Activated CD8-positive, alpha-beta memory T cell treated with anti-CD3 and anti-CD28 coated beads, Interleukin-2, amount 50 U/mL, for 48 hours (primary cell): ENCODE measurements at places on chromosomes 5 and 9.

DNA sequence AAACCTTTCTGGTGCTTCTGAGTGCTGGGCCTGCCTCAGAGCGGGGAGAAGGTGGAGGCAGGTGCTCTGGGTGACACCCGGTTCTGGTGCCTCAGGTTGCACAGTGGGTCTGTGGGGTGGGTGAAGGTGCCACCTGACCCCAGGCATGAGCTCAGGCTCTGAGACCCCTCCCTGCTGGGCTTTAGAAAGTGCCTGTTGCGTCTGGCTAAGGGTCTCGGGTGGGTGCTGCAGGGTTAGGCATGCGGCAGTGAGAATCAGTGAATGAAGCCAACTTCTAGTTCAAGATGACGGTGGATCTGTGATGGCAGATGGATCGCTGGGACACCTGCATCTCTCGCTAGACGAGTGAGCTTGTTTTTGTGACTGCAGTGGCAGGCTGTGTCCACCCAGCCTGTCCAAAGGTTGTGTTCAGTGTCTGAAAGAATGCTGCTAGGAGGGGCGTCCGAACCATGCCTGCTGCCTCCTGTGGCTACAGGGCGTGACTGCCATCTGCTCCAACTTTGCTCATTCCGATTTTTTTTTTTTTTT is 5.0 kb downstream of the SQSTM1 start:
- DNase-seq: no peak

GRCh38 chr5:179763215-179763945 is 30.4 kb upstream of the LTC4S start:
- no peak for DNase-seq

- no peak for DNase-seq
Observed at GRCh38 chr5:61301341-61302199, 30.5 kb upstream of the ZSWIM6 start.

DNA sequence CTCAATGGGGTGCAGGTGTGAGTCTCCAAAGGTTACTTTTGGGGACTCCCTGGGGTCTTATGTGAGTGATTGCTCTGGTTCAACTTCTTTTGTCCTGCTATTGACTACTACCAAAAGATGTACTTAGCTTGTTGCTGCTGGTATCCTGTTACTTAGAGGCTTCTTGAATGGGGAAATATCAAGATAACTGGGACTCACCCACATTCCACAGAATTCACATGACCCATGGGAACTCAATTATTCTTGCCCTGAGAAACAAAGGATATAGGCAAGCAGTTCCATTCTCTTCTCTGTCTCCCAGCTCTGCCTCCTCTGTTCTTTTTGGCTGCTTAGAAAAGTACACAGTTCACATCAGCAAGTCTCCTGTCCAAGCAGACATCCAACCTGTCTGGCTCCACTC is 105.9 kb downstream of the UNC13B start:
- no peak for DNase-seq

GRCh38 chr5:160800375-160801275 is 51.4 kb downstream of the ATP10B start:
- no peak for DNase-seq

DNA sequence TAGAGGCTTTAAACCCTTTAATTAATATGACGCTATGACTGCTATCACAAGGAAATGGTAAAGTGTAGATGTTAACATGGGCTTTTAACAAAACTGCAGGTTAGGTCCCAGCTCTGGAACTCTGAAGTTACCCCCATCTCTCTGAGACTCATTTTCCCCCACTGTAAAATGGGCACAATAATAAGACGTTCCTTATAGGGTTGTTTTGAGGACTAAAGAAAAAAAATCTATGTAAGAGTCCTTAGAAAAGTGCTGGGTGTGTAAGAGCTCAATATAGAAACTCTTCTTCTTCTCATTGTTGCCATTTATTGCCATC is 45.8 kb upstream of the STK32A start:
- DNase-seq: no peak

- DNase-seq: no peak
Observed at GRCh38 chr5:158461240-158461854, 602.4 kb upstream of the CLINT1 start.

DNA sequence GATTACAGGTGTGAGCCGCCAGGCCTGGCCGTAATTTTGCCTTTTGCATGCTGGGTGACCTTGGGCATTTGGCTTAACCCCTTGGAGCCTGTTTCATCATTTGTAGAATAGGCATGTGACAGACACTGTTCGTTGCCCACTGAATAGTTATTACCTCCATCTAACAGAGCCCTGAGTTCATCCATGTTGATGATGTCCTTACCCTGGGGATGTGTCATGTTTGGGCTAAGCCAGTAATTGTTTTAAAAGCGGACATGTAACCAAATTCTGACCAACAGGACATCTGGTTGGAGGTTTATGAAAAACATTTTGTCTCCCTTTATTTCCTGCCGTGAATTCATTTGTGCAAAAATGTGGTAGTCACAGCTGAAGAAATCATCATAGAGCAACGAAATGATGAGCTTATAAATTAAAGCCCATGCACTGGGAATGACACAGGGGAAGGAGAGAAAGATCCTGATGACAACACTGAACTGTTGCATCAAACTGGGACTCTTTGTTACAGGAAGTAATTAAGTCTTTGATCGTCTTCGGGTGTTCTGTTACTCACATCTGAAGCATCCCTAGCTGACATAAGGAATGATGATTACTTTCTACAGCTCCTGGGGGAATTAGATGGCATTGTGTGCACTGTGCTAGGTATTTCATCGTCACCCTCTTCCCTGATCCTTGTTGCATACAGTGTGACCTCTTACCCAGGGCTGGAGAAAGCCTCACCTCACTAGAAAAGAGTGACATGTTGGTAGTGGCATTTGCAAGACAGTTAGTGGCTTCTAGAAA is 117.8 kb downstream of the FGF18 start:
- no peak for DNase-seq

DNA sequence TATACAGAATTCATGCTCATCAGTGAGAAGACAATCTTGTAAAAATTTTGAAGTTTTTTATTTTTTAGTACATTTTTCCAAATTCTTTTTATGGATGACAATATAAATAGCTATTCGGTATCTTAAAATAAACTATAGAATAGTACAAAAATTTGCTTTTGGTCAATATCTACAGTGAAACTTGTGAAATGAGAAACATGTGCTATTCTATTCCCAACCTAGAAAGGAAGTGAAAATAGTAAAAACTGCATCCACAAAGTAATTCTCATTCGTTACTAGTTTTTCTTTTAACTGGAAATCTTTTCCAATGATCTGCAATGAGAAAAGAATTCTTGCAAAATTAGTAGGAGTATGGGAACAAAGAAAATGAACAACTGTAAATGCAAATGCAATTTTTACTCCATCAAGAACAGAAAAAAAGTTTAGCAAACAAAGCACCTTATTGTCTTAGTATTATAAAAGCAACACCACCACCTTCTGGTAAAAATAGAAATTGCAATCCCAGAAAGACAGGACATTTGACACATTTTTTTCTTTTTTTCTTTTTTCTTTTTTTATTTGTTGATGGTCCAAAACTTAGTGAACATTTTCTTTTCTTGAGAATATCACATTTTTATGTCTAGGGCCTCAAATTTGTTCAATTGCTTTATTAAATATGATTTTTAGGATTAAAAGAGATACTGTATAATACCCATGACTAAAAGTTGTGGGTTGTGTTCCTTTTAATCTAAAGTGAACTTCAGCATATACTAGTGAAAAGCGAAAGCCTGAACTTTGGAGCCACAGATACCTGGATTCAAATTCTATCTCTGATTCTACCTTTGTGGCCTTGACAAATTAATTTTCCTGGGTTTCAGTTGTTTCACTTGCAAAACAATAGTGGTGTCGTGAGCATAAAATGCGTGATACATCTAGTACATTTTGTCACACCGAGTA is 72.3 kb downstream of the SLCO4C1 start:
- DNase-seq: no peak

- no peak for DNase-seq
Observed at GRCh38 chr5:78269088-78269703, 25.3 kb downstream of the AP3B1 start.

- no peak for DNase-seq
Observed at GRCh38 chr5:87949676-87950631, 318.7 kb downstream of the TMEM161B start.

DNA sequence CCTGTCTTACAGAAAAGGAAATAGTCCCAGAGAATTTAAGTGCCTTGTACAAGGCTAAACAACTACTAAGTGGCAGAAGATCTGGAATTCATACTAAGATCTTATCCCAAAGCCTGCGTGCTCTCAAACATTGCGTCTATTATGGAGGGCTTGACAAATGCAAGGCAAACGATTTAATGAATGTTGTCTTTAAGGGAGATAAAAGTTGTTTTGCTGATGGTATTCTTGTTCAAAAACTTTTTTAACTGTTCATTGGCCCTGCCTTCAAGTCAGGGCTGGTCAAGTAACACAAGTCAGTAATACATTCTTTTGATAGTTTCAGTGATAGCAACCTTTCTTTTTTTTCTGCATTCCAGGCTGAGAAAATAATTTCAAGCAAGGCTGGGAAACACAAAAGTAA is 1.7 kb upstream of the SLC38A9 start:
- DNase-seq: no peak

DNA sequence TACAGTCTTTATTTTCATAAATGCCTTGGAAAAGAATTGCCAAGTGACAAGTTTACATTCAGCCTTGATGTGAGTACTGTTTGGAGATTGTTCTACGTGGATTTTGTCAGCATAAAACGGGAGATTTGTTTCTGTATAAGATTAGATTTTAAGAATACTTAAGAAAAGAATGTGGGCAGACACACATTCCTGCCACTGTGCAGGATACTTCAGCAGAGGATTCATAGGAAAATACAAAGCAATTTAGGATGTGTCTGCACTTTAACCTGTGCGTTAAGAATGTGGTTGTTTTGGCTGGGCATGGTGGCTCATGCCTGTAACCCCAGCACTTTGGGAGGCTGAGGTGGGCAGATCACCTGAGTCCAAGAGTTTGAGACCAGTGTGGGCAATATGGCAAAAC is 37.2 kb downstream of the GPR107 start:
- no peak for DNase-seq

- no peak for DNase-seq
Observed at GRCh38 chr9:127912296-127912695, 4.5 kb downstream of the ST6GALNAC4 start.

GRCh38 chr5:72518001-72518683 is 10.9 kb upstream of the ZNF366 start:
- DNase-seq: no peak

GRCh38 chr5:52692039-52692438 is 95.7 kb upstream of the ITGA1 start:
- no peak for DNase-seq

GRCh38 chr5:124230456-124230855 is 516.0 kb downstream of the ZNF608 start:
- DNase-seq: no peak

DNA sequence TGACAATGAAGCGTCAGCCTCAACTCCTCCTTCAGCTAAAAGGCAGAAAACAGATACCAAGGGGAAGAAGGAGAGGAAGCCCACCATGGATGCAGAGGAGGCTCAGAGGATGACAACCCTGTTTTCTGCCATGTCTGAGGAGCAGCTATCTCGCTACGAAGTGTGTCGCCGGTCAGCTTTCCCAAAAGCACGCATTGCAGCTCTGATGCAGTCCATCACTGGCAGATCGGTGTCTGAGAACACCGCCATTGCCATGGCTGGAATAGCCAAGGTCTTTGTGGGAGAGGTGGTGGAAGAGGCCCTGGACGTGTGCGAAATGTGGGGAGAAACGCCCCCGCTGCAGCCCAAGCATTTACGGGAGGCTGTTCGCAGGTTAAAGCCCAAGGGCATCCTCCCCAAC is 968 bp downstream of the TAF11L11 start:
- no peak for DNase-seq
